ENCODE measurements at places on chromosomes 12 and 14.
A peak's percentile ranks its signal among the peaks of the same experiment; 100 is the strongest.

DNA sequence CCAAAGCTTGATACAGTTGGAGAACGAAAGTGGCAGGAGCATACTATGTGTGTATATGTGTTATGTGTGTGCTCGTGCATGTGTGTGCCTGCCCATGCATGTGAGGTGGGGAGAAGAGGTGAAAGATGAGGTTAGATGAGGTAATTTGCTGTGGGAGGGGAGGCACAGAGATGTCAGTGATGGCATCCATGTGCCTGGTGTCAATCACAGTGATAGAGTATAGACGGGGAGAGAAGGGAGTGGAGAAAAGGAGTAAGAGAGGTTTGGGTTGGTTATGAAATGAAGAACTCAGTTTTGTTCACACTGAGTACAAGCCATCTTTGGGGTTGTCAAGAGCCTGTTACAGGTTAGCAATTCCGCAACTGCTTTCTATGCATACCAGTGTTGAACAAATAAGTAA is 14.6 kb upstream of the NYNRIN start:
- no peak for DNase-seq

DNA sequence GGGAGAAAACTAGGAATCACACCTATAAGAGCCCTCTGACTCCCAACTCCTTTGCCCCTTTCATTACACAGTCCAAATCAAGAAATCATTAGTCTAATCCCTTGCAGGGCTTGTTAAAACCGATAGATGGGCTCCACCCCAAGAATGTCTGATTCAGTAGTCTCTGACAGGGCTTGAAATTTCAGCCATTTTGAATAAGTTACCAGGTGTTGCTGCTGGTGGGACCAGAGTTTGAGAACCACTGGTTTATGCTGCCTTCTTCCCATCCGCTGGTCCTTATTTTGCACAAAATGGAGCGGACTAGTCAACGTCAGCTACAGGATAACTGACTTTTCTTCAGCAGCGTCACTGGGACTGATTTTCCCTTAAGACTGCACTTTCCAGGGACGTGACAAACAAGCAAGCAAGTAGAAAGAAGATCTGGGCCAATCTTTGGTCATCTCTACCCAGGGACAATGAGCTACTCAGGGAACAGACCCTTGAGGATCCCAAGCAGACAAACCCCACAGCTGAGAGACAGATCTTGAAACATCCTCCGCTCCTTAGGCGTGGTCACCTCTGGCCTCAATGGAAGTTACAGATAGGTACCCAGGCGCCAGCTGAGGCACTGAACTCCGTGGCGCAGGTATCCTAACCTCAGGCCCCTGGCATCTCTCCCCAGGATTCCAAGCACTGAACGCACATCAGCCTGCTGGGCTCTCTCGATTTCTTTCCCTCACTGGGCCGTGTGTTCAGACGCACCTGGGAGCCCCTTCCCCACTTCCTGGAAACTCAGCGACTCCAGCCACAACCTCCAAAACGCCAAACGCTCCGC is 900 bp downstream of the KCTD10 start:
- DNase-seq = no peak

DNA sequence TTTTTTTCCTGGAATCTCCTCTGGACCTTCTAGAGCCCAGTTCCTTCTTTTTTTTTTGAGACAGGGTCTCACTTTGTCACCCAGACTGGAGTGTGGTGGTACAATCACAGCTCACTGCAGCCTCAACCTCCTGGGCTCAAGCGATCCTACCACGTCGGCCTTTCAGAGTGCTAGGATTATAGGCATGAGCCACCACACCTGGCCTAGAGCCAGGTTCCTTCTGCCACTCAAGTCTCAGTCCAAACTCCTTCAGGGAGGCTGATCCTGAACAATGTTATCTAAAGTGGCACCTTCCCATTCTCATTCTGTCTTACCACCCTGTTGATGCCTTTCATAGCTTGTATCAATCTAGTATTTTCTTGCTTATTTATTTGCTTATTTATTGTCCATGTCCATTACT is 22.3 kb upstream of the ELK3 start:
- no peak for DNase-seq

DNA sequence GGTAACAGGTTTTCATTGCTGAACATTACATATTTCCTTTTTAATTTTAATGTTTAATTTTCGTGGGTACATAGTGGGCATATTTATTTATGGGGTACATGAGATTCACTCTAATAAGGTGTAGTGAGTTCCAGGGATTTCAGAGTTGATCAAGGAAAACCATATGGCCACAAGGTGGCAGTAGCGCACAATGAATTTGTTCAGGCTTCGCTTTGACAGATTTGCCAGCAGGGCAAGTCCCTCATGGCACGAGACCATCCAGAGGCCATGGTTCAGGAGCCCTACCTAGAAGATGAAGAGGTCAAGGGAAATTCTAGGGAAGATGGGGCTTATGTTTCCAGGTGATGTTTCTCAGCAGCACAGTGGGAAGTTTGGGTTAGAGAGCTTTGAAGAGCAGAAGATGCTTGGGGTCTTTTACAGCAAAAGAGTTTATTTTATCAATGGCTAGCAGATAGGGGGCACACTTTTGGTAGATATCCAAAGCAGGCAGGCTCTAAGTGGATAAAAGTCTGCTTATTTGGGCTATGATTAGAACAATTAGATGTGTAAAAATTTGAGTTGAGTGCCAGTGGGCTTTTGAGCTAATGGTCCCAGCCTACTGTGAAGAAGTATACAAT is 1004.4 kb downstream of the AACS start:
- peak; percentile 38 for DNase-seq

GRCh38 chr12:122028165-122028904 is 6.7 kb downstream of the BCL7A start:
- DNase-seq = peak; percentile 72

GRCh38 chr14:33460164-33460563 is 490.7 kb downstream of the EGLN3 start:
- no peak for DNase-seq

GRCh38 chr12:49776858-49777257 is 35.5 kb downstream of the TMBIM6 start:
- no peak for DNase-seq

DNA sequence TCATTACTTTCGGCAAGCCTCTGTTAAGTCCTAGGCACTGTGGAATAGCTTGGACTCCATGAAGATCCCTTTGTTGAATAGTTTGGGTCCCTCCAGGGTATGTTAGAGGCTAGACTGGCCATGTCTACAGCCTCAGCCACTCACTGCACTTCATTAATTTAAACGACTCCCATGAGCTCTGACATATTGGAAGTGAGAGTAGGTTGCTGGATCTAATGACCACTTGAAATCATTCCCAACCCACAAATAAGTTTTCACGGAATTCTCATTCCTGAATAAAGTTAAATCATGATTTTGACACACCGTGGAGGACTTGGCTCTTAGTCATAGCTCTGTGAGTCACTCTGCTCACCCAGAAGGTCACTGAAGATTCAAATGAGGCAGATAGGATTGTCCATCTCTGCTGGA is 21.4 kb upstream of the APPL2 start:
- peak; percentile 74 for DNase-seq

DNA sequence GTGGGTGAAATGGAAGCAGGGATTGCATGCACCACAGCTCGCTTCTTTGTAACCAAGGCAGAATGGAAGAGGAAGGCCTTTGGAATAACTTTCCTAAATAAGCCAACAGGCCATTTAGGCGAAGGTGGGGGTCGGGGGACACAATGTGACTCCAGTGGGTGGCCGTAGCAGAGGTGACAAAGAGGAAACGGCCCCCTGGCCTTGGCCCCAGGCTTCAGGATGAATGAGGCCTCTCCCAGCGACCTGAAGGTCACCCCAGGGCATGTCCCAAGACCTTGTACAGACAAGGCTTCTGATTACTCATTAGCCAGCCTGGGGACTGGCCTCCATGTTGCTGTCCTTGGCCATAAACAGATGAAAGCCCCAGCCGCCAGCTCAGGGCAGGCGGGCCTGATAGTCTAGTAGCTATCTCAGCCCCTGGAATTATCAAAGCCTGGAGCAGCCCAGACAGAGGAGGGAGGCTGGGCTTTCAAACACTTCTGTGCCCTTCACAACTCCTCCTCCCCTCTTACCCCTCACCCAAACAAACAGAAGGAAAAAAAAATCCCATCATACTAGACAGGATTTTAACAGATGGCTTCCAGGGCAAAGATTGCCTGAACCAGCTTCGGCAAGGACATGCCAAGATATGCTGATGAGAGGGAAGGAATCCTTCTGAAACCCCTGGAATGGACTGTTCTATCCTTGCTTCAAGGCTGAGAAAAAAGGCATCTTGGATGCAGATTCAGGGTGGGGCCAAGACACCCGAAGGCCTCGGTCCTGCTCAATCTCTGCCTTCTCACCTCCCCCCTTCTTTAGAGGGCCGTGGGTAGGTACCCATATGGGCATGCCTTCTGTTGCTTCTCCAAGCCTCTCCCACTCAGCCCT is 142.3 kb upstream of the PARP11 start:
- no peak for DNase-seq

GRCh38 chr12:108977360-108977759 is 43.5 kb downstream of the SVOP start:
- DNase-seq = no peak

- DNase-seq = peak; percentile 65
Measured at GRCh38 chr14:20610002-20610765, 19.0 kb upstream of the RNASE12 start.

GRCh38 chr12:102629262-102629888 is 149.0 kb upstream of the IGF1 start:
- DNase-seq = no peak

GRCh38 chr12:12533238-12533829 is 29.3 kb downstream of the DUSP16 start:
- DNase-seq = no peak

- no peak for DNase-seq
Measured at GRCh38 chr14:31877255-31877798, 199.8 kb upstream of the ARHGAP5 start.

DNA sequence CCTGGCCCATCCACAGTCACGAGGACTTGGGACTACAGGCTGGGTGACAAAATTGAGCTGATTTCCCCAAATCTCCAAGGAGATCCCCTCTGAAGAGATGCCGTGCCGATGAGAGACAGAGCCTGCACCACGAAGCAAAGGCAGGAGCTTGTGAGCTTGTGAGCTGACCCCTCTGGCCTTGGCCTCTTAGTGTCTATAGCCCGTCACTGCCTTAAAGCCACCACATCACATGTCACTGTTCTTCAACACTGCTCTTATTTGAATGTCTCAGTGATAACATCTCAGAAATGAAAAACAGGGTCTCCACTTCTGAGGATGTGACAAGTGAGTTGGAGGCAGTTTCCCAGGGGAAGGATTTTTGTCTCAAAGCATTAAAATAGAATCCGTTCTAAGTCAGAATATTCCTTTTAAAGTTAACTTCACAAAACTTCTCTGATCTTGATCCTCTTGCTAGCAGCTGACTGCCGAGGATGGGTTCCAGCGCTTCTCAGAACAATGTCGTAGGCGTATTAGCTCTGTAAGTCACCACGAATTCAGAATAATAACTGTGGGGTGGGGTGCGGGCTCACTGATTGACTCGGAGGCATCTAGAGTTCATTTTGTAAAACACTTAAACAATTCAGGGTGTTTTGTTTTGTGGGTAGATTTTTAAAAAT is 37.5 kb downstream of the CHST11 start:
- no peak for DNase-seq

DNA sequence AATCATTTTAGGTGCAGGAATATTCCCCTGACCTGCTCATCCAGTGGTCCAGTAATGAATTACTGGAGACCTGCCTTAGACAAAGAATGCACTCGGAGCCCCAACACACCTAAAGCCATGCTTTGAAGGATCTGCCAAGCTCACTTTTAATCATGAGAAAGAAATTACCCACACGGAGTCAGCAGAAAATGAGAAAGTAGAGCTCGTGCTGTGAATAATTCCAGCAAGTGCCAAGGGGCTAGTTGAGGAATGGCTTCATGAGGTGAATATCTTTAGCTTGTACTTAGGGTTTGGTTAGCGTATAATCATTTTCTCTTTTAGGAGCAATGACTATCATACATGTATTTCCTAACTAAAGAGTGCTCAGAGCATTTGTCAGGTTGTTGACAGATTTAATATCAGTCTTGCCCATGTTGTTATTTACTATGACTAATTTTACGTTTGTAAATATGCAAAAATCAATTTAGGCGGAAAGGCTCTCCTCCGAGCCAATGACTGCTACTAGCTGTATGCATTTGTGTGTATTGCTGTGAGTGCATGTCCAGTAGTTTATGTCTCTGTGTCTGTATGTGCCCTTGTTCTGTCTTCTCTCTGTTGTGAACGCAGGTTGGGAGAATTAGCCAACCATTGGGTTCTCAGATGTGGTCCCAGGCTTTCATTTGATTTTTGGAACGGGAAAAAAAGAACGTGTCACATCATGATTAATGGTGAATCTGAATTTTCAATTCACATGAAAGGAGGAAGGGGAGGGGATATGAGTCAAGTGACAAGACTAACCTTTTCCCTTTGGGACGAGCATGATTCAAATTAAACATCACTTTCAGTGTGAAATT is 98.4 kb downstream of the RMST start:
- no peak for DNase-seq

DNA sequence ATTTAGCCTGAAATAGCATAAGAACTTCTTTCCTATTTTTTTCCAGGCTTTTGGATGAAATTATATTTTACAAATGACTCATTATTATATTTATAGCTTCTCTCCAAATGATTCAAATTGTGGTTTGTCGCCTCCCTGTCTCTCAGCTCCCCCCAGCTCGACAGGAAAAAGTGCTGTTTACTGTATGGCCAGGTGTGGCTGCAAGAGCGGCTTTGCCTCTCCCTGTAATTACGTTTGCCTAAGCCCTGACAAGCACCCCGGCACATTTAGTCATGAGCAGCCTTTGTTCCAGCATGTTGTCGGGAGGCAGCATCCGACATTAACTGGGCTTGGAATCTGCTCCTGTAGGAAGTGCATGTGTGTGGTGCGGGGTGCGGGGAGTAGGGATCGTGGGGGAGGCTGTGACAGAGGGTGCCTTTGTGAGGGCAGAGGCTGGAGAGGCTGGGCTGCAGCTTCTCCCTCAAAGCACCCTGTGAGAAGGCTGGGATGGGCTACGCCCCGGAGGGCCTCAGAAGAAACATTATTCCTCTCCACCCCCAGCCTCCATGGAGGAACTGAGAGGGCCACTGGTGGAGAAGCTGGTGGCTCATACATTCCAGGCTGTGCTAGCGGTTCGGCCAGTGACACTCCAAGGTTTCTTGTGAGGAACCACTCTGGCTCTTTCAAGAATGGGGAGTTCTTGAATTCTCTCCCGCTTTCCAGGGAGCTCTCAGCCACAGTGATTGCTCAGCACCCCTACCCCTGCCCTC is 42.1 kb upstream of the CTDSP2 start:
- DNase-seq = peak; percentile 62

DNA sequence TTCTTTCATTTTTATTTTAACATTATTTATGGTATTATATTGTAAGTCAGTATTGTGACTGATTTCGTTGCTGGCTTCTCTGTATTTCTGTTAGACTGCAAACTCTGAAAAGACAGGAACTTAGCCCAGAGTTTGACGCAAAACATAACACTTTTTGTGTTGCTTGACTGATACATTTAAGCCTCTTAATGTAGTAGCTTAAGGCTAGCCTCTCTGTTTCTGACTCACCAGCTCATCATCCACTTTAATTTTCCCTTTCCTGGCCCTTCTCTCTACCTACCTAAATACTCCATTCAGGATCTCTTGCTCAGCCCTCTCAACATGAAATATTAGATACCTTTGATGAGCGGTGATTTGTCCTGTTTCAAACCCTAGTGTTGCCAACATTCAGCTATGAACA is 420.6 kb downstream of the LRFN5 start:
- no peak for DNase-seq

- no peak for DNase-seq
Measured at GRCh38 chr12:40727774-40728483, 35.7 kb downstream of the CNTN1 start.

- DNase-seq = peak; percentile 83
Measured at GRCh38 chr12:104182144-104182543, 33.4 kb upstream of the TXNRD1 start.

All from MG63 (cell line).